ENCODE measurements at places on chromosomes 1 and 21.

DNA sequence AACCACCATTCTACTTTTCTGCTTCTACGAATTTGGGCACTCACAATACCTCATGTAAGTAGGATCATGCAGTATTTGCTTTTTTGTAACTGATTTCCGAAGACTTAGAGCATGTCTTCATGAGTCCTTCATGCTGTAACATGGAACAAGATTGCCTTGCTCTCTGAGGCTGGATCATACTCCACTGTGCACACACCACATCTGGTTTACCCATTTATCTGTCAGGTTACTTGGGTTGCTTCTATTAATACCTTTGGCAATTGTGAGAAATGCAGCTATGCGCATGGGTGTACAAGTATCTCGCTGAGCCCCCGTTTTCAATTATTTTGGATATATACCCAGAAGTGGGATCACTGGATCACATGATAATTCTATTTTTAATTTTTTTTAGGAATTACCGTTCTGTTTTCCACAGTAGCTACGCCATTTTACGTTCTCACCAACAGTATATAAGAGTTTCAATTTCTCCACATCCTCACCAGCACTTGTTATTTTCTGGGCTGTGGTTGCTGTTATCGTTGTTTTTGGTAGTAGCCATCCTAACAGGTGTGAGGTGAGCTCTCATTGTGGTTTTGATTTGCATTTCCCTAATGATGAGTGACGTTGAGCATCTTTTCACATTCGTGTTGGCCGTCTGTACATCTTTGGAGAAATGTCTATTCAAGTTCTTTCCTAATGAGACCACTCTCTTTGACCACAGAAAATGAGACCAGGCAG lies 10.7 kb upstream of the SLC2A5 start:
- DNase-seq, result no peak

- peak; percentile 90 for DNase-seq
These were observed 3.1 kb downstream of the ADAMTSL4 start for GRCh38 chr1:150552128-150552910.

DNA sequence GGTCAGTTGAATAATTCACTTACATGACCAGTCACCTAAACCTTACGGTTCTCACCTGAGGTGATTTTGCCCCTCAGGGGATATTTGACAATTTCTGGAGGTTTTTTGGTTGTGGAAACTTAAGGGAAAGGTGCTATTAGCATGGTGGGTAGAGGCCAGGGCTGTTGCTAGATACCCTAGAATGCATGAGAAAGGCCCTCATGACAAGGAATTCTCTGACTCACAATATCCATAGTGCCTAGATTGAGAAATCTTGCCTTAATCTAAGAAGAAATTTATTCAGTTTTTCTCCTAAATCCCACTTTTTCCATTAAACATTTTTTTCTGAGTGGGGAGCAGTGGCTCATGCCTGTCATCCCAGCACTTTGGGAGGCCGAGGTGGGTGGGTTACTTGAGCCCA lies 119.7 kb downstream of the TGFB2 start:
- DNase-seq, result no peak

DNA sequence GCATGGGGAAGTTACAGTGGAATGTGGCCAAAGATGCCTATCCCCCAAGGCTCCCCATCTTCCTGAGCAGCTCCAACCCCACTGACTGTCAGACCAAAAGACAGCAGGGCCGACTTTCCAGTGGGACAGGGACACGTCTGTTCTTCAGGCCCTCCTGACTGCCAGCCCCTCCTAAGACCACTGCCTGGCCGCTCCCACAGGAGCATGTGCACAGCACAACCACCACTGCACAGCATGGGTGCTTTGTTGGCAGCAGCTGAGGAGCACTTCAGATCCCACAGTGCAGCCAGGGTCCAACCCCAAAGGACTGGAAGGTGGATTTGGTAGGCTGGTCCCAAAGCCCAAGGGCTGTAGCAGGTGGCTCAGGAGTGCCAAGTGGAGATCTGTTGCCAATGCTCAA lies 648.3 kb upstream of the BRINP3 start:
- DNase-seq, result no peak

- no peak for DNase-seq
These were observed 1643.1 kb upstream of the B3GALT2 start for GRCh38 chr1:194829492-194829891.

DNA sequence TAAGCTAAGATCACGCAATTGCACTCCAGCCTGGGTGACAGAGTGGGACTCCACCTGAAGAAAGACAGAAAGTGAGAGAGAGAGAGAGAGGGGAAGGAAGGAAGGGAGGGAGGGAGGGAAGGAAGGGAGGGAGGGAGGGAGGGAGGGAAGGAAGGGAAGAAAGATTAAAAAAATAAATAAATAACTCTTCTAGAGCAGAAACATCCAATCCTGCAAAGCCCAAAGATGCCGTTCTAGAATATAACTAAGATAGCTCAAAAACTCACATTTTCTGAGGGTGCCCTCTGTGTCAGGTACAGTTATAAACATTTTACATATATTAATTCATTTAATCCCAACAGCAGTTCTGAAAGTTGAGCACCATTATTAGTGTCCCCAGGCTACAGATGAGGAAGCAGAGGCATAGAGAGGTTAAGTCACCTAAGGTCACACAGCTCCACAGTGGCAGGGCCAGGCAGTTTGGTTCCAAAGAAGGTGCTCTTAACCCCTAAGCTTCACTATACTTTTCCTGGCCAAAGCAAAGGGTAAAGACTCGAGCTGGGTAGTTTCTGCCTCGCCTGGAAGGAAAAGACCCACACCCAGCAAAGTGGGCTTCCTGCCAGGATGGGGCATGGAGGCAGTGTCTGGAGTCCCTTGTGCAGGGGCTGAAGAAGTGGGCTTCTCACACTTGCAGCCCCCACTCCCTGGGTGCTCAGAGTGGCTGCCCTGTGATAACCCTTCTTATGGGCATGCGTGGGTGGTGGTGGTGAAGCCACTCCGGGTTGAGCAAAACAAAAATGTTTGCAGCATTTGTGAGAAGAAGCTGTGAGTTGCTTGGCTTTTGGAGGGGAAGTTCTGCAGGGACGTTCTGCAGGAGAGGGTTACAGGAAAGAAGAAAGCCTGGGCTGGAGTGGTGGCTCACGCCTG lies 7.9 kb upstream of the PIK3CD start:
- DNase-seq, result no peak

- no peak for DNase-seq
These were observed 909 bp upstream of the PAXBP1 start for GRCh38 chr21:32772281-32773047.

GRCh38 chr1:47940326-47940725 lies 56.9 kb downstream of the TRABD2B start:
- no peak for DNase-seq

DNA sequence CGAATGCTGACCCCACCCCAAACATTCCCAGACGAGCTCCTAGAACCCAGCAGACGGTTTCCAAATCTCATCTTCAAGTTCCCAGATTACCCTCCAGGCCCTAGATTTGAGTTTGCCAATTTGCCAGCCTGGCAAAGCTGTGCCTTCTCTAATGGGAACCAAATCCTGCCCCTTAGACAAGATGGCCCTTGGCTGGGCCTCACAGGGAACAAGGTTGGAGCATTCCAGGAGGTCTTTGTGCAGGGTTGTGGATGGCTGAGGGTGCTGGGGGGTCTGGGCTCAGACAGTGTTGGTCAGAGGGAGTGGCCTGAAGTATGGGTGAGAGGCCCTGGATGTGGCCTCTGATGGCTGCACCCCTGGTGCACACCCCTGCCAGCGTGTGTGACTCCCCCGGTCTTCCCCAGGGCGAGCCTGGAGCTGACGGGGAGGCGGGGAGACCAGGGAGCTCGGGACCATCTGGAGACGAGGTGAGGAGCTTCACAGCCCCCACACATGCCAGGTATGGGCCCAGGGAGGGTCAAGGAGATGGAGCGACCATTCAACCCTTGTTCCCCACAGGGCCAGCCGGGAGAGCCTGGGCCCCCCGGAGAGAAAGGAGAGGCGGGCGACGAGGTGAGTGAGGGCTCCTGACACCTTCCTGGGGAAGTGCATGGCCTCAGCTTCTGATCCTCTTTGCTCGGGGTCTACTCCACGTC lies 10.2 kb downstream of the COL6A1 start:
- peak; percentile 51 for DNase-seq

DNA sequence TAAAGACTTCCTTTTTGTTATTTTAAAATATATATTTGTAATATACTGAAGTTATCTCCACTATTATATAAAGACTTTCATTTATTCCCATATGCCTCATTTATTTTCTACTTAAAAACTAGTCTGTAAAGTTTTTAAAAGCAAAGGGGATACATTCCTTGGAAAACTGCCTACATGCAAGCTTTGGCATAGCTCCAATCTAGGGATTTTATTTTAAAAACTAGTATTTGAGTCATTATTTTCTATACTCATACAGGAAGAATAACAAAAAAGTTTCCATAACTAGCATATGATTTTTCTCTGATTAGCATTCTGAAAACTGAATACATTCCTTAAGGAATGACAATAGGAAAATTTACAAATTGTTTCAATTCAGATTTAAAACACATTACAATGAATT lies 88.9 kb downstream of the COL24A1 start:
- no peak for DNase-seq

DNA sequence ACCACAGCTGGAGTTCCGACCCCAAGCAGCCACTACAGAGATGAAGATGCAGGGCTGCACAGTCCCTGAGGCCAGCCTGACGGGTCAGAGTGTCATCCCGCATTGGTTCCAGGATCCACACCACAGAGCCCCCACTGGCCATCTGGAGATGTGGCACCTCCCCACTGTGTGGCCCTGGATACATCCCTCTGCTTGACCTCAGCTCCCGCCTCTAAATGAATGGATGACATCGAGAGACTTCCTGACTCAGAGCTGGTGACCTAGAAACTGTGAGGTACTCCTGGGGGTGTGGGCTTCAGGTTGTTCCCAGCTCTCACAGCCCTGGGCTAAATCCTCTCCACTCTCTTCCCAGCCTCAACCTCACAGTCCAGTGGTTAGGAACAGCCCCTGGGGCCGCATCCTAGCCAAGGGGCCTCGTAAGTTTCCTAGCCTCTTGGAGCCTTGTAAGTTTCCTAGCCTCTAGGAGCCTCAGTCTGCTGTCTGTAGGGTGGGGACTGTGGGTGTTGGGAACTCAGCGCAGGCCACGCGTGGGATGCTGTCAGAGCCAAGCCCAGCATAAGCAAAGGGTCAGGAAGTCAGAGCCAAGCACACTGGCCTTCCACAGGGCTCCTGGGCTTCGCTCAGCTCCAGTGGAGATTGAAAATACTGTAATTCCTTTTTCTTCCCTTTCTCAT lies 87.5 kb upstream of the RUNX3 start:
- no peak for DNase-seq

DNA sequence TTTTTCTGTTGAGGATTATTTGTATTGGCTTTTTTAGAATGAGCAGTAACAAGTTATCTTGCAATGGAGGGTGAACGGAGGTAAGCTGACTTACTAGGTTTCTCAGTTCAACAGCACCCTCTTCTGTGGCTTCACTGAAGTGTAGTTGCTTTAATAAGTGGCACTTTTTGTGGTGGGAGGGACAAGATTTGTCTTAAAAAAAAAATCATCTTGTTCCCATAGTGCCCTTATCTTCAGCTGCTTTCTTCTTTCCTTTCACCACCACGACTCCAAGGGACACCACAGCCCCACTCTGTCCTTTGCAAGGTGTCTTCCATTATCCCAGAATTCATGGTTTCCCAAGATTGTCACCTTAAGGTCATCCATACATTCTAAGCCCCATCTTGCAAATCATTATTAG lies 92.9 kb downstream of the PIGK start:
- DNase-seq, result no peak

- no peak for DNase-seq
These were observed 25.2 kb downstream of the VAMP4 start for GRCh38 chr1:171716616-171717015.

DNA sequence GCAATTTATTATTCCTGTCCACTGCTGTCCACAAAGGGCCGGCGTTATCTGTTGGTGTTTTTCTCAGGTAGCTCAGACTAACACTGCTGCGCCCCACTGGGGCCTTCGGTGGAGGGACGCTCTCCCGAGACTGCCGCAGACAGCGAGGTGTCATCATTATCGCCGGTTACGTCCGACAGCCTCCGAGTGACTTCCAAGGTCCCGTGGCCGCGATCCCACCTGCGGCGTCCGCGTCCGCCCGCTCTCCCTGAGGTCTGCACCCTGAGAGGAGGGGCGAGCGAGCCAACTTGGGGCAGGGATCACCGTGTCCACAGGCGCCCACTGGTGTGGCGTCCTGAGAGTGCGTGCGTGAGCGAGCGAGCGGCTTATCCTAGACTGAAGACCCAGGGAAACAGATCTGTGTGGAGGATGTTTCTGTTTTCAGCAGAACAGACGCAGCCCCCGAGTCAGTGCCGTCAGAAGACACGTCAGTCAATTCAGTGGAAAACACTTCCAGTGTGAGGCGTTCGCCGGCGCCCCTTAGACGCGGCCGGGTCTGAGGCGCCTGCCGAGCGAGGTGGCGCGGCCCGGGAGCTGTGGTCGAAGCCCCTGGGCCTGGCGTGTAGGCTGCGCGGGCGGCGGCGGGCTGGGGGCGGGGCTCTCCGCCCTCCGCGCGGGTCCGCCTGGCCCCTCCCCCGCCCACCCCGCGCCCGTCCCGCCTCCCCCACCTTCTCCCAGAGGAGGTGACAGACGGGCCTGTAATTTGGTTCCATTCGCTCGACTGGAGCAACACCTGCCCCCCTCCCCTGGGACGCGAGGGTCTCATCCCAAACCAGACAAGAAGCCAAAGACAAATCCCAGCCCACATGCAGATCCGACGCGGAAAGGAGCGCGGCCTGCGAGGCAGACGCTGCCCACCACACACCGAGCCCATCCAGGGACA lies 12.6 kb downstream of the NHLH2 start:
- peak; percentile 54 for DNase-seq

DNA sequence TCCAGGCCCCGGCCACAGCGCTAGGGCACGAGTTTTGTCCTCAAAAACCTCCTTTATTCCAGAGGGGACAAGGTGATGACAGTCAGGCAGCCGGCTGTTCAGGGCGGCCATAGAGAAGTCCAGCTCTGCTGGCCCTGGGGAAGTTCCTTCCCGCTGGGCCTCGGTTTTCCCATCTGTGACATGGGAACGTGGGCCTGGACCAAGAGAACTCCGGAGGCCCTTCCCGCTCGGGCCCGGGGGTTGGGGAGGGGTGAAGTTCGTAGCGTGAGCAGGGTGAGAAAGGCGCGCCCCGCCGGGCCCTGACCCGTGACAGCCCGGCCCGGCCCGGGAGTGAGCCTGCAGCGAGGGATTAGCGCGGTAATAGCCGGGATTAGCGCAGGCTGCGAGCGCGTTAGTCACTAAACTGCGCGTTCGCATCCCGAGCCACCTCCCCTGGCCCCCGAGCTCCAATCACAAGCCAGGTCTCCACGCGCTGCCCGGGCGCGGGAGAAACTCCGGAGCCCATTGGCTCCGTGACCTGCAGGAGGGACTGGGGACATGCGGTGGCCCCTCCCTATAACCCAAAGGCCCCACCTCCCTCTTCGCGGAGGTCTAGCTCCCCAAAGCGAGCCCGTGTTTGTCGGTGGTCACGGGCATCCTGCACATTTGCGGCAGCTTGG lies 29.8 kb upstream of the PADI2 start:
- DNase-seq, result no peak

DNA sequence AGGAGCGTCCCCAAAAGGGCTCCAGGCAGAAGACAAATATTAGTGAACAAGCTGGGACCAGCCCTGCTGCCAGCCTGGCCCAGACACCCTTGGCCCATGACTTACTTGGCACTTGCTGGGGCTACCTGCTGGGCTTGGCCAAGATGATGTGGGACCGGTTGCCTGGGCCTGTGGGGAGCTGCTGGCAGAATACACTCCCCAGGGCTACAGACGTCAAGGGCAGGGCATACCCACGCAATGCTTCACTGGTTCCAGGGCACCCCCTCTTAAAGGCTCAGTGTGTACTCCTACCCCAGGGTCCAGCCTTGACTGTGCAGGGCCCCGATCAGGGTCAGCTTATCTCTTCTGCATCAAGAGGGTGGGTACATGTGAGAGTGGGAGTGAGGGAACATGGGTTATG lies 106.5 kb upstream of the SLC2A1 start:
- no peak for DNase-seq

GRCh38 chr1:216705676-216706075 lies 17.6 kb downstream of the ESRRG start:
- no peak for DNase-seq

Measured in RWPE2 (cell line).